ENCODE measurements at places on chromosomes 16 and 17. TPM values are rescaled to one million over a fixed set of nuclear protein-coding genes. Genes with fewer than 3 reads are reported as not detected.
A peak's percentile ranks its signal among the peaks of the same experiment; 100 is the strongest.

GRCh38 chr17:72446525-72447250, 325.9 kb downstream of the SOX9 start:
- no peaks in the 10 kb centered on the region for H3K36me3 ChIP-seq
- H3K27ac ChIP-seq = no peak overlapping the region
- no peaks in the 10 kb centered on the region for H3K27me3 ChIP-seq
- no peak overlapping the region for H3K4me3 ChIP-seq

GRCh38 chr17:21294321-21295035, 10.0 kb downstream of the MAP2K3 start:
- peaks cover 4% of the 10 kb centered on the region for H3K4me1 ChIP-seq
- no peak overlapping the region for H3K4me3 ChIP-seq
- DNase-seq = no peak
- no peaks in the 10 kb centered on the region for H3K27me3 ChIP-seq
- no peak overlapping the region for H3K27ac ChIP-seq

GRCh38 chr17:73307130-73307529, 4.7 kb downstream of the CDC42EP4 start:
- peak overlapping the region; percentile 99 for H3K27ac ChIP-seq
- no peak for DNase-seq
- H3K27me3 ChIP-seq = no peaks in the 10 kb centered on the region
- H3K36me3 ChIP-seq = no peaks in the 10 kb centered on the region
- H3K4me3 ChIP-seq = no peak overlapping the region

DNA sequence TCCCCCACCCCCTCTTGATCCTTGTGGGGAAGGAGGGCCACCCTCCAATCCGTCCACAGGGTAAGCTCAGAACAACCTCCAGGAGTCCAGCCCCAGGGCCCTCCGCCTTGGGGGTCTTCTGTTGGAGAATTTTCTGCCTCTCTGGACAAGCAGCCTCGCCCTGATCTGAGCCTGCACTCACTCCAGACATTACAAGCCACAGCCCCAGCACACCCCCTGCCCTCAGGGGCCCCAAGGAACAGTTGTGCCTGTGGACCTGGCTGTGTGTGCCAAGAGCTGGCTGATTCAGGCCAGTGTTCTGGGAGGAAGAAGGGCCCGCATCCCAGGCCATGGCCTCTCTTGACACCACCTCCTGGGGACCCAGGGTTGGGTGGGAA, 477 bp upstream of the ARHGAP27 start:
- no peak for DNase-seq
- H3K27ac ChIP-seq = no peak overlapping the region
- H3K4me3 ChIP-seq = peak overlapping the region; percentile 59
- H3K27me3 ChIP-seq = no peaks in the 10 kb centered on the region
- H3K36me3 ChIP-seq = no peaks in the 10 kb centered on the region
- peaks cover 51% of the 10 kb centered on the region for H3K4me1 ChIP-seq

VAC14 gene
- 49.5 TPM for total RNA-seq

DNA sequence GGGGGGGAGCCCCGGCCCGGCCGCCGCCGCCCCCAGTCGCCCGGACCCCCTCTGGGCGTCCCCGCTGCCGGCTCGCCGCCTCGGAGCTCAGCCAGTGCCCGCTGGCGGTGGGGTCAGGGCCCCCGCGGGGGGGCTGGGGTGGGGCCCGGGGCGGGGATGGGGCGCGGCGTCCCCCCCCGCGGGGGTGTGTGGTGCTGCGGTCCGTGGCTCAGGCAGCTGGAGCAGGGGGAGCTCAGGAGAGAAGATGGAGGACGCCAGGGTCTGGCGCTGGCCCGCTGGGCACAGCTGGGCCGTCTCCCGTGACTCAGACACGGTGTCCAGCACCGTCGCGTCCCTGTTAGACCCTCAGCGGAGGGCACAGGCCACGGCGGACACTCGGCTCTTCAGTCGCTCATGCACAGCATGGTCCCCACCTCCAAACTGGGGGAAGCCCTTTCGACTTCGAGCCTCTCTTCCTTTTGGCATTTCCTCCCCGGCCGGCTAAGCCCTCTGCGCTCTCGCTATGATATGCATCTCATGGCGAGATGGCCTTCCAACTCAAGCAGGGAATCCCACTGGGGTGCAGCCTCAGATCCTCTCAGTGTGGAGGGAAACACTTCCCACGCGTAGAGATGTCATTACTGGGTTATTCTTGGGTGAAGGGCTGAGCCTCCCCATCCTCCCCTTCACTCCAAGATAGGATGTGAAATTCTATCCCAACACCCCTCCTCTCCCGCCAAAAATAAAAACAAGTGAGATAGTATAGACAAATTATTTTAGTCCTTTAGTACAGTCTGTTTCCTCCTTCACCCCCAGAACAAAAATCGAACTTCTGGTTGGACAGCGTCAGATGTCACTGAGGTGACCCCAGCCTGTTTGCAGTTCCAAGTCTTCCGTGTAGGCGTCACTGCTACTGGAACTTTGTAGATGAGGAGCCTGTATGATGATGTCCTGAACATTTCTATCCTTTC, 522 bp upstream of the VEZF1 start:
- peak overlapping the region; percentile 92 for H3K4me3 ChIP-seq
- no peaks in the 10 kb centered on the region for H3K36me3 ChIP-seq
- DNase-seq = peak; percentile 32
- no peaks in the 10 kb centered on the region for H3K4me1 ChIP-seq
- H3K27me3 ChIP-seq = no peaks in the 10 kb centered on the region
- peak overlapping the region; percentile 97 for H3K27ac ChIP-seq

DNA sequence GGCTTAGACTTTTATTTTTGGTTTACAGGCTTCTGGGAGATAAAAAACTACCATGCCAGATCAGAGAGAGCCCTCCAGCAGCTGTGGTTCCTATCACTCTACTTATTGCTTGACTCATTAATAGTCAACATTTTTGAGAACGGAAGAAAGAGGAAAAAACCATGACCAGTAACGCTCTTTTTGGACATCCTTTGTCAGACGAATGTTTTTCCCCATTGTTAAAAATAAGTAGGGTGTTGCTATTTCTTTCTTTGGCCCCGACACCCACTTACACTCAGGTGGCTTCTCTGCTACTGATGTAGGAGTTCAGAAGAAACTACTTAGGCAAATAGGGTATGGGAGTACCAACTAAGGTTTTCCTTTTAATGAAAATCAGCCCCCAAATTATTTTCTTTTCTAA, 27.5 kb downstream of the TVP23A start:
- no peak for DNase-seq
- H3K4me1 ChIP-seq = no peaks in the 10 kb centered on the region
- no peak overlapping the region for H3K4me3 ChIP-seq
- no peak overlapping the region for H3K27ac ChIP-seq

ZPBP2 gene
- not detected for total RNA-seq
